ENCODE measurements at places on chromosomes 16 and 17. TPM values are rescaled to one million over a fixed set of nuclear protein-coding genes. Genes with fewer than 3 reads are reported as not detected.

GRCh38 chr17:67272312-67273047 is 27.5 kb upstream of the HELZ start:
- no peak for DNase-seq

GRCh38 chr16:49630783-49631182 is 225.1 kb downstream of the ZNF423 start:
- peak; percentile 56 for DNase-seq

GRCh38 chr16:4203748-4204147 is 38.1 kb downstream of the SRL start:
- no peak for DNase-seq

GRCh38 chr16:17448640-17449638 is 21.8 kb downstream of the XYLT1 start:
- DNase-seq = no peak

GRCh38 chr16:30394592-30395154 is 547 bp upstream of the ZNF48 start:
- DNase-seq = no peak

GRCh38 chr16:19522397-19522732 is 467 bp upstream of the GDE1 start:
- DNase-seq = no peak

The ABCA6 gene
- total RNA-seq = 16.3 TPM

The FSCN2 gene
- 2.7 TPM for total RNA-seq

The MYCBPAP gene
- 0.62 TPM for total RNA-seq

The HASPIN gene
- total RNA-seq = 1.6 TPM

The CPHXL2 gene
- not detected for total RNA-seq

The ASIC2 gene
- not detected for total RNA-seq

Measured in lower leg skin (tissue), 4 donors.